ENCODE measurements at places on chromosomes 2 and 18.
A peak's percentile ranks its signal among the peaks of the same experiment; 100 is the strongest.

DNA sequence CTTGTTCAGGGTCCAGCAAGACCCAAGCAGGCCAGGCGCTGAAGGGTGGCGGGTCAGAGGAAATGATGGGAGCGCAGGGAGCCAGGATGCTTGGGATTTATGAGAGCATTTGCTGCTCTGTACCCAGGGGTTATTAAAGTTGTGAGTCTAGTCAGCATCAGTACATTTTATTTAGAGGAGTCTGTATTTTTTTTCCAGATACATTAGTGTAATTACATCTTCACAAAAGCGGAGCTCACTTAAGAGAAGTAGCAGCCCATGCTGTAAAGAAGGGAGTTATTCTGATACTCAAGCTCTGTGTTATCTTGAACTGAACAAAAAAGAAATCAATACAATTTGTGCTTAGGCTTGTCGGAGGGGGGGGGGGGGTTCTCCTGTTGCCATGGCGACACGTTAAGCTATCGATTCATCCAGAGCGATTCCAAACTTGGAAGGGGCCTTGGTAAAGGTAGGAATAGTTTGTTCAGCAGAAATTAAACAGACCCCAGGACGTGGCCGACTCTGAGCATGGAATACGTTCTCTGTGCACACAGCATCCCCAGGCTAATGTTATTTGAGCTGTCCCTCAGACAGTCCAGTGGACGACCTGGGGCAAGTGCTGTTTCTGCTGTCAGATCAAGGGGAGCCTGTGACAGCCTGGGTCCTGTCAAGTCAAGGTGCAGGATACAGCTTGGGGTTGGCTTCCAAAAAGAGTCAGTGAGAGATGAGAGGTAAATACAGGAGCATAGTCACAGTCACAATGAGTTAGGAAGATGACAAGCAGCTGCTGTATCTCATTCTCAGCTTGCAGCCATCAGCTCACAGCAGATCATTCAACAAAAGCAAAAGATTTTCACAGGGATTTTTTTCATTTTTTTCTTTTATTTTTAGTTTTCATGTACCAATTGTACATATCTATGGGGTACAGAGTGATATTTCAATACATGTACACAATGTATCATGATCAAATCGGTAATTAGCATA is 387.6 kb downstream of the DCDC2C start:
- no peak for DNase-seq

- no peak for DNase-seq
Observed at GRCh38 chr2:241660593-241661213, 23.2 kb downstream of the ATG4B start.

DNA sequence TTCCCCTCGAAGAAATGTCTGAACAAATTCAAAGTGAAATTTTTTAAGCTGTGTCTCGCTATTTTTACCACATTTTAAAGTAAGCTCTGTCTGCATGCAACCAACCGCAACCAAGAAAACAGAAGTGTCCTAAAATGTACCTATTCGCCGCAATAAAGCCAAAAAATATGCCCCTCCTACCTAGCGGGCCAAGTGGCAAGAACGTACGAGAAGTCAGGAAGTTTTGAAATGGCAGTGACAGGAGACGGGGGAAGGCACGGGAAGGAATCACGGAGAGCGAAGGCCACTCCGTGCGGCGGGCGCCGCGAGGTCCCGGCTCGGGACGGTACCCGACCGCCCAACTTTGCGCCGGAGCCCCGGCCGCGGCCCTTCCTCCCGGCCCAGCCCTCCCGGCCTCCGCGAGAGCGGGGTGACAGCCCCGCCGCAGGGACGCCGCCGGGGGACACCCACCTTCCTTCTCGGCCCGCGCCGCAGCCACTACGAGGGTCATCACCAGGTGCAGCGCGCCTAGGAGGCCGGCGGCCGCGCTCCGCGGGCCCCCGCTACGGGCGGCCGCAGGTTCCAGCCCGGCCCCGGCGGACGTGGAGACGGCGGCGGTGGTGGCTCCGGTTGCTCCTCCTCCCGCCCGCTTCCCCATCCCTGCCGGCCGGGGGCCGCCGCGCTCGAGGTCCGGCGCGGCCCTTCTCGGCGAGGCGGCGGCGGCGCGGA is 568 bp downstream of the TMEM131 start:
- DNase-seq: peak; percentile 8

GRCh38 chr2:172556284-172557033 is 569 bp downstream of the PDK1 start:
- peak; percentile 14 for DNase-seq

GRCh38 chr2:28322051-28322450 is 70.6 kb upstream of the FOSL2 start:
- DNase-seq: no peak

DNA sequence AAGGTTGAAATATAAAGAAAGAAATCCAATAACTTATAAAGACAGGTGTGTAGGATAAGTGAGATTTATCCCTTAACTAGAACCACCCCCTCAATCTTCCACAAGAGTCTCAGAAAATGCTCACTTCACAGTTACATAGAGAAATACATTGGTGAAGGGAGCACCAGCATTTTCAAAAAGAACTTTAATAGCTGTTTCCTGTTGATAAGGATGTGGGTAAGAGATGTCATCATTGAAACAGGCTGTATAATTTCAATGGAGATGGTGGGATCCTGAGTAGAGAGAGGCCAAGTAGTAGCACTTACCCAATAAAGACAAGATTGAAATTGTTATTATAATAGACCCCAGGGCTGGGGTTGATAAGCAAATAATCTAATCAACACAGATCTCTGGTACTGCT is 162.2 kb upstream of the TACR1 start:
- no peak for DNase-seq

DNA sequence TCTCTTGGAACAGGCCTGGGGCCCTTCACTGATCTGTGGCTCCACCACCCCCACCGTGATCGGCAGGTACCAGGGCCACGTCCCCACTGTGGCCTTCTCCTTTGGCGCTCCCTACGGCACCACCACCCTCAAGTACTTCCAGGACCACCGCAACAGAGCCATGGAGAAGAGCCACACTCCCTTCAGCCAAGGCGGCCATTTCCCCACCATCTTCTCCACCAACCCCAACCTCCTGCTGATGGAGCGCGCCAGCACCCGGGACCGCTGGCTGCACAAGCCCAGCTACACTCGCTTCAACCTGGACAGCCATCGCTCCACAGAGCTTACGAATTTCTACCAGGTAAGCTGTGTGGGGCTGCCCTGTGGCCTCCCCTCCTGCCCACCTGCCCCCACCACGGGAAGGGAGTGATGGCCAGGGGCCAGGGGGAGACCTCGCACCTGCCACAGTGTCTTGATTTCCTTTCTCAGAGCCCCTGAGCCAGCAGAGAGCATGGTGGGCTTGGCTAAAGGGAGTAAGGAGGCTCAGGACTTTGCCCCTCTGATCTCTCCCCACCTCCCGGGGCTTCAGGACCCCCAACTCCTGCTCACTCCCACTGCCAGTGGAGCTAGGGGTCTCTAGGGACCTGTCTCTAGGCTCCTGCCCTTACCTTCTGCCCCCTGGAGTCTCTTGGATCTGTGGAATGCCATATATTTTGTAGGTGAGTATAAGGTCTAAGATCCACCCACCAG is 65.2 kb downstream of the CIB4 start:
- DNase-seq: no peak

- no peak for DNase-seq
Observed at GRCh38 chr2:20620696-20621365, 30.1 kb downstream of the HS1BP3 start.

DNA sequence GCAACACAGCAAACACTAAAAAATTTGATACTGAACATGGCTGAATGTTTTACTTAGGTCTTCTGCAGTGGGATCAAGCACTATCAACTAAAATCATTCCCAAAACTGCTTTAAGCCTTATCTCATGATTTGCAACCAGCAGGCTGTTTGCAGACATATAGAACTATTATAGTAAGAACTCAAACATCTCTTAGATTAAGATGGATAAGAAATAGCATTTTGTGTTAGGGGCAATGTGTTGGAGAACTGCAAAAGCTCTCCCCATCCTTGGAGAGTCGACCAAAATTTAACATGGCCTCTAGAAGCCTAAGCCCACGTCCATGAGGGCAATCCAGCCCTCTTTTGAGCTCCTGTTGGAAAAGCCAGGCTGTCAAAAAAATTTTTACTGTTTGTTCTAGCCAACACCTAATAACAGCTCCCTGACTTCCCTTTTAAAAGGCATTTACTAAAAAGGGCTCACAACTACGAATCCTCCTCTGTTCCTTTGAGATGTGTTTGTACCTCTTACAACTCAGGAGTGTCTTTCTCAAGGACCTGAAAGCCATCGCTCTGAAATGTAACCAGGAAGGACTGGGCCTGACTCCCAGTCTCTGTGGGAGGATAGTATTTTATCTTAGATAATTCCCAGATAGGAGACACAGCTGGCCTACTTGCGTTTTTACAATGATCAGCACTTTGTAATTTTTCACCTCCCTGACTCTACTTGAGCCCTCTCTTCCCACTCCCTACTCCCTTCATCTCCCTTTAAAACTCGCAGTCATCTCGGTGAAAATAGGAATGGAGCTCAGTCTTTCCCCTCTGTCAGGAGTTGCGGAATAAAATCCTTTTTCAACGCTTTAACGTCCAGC is 1.4 kb downstream of the KRCC1 start:
- DNase-seq: no peak

- no peak for DNase-seq
Observed at GRCh38 chr2:47509250-47509649, 106.3 kb downstream of the MSH2 start.

All from stimulated activated CD8-positive, alpha-beta memory T cell treated with anti-CD3 and anti-CD28 coated beads, Interleukin-4, amount 100 ng/mL, for 1 hour (primary cell).